ENCODE measurements at places on chromosomes 5 and 9. TPM values are rescaled to one million over a fixed set of nuclear protein-coding genes. Genes with fewer than 3 reads are reported as not detected.

DNA sequence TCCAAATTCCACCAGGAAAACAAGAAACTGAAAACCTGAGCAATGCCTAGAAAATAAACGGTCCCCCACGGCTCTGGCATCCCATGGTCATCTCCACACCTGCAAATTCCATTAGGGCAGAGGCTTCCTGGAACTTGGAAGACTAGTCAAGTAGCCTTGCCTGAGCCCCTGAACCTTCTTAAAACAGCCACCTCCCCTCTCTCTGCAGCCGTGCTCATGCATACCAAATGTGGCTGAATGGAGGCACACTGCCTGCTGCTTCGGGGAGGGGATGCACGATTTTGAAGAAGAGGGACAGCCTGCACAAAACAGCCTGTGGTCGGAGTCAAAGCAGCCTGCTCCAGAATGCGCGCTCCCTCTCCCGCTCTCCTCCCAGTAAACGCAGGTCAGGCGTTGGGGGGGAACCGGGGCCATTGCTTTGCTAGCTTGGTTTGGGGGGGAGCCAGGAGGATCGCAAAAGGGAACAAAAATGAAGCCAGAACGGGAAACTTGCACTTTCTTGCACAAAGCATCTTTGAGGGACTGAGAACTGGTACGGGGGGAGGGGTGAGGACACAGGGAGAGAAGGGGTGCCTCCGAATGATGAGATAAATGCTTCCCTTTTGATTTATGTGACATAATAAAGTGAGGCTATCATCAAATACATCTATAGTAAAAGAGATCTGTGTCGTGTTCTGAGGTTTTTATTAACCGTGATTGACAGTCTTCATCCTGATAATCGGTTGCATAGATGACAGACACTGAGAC lies at the start of gene TRPM3:
TRPM3 (minus strand) TSS at position 347 of the 747 bp plus-strand sequence; CDS start at position 80, 267 bp downstream.
- H3K27ac ChIP-seq: no peak within 1 kb of the TSS
- no peak within 1 kb of the TSS for H3K4me3 ChIP-seq
- no peak for DNase-seq
- H3K36me3 ChIP-seq: no peaks in the 10 kb centered on the region

- H3K27ac ChIP-seq: no peak overlapping the region
- H3K36me3 ChIP-seq: no peaks in the 10 kb centered on the region
- DNase-seq: no peak
- H3K4me3 ChIP-seq: no peak overlapping the region
- no peaks in the 10 kb centered on the region for H3K27me3 ChIP-seq
- no peaks in the 10 kb centered on the region for H3K4me1 ChIP-seq
Measured at GRCh38 chr9:81673310-81673709, 16.0 kb downstream of the TLE1 start.

DNA sequence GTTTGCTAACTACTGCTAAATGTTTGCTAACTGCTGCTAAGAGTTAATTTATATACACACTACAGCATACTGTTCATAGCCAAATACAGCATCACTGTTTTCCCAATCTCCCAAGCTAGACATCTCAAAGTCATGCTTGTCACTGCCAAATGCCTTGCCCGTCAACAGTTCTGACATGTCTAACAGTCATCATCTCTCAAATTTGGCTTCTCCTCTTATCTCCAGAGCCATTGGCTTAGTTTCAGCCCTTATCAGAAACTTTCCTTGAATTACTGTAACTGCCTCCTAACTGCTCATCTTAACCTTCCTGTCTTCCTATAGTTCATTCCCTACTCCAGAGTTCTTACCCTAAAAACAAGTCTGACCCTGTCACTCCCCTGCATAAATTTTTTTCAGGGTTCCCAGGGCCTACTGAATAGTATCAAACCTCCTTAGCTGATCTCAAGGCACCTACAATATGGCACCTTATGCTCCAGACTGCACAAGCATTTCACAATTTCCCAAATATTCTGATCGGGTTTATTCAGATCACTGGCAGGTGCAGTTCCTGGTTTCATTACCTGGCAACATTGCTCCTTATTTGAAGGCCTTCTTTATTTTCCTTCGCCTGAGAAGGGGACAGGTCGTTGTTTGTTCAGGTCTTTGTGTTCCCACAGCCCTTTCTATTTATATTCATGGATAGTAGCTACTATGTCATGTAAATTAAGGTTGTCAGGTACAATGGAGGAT lies 55.9 kb upstream of the ANKRD55 start:
- H3K27ac ChIP-seq: no peak overlapping the region
- H3K27me3 ChIP-seq: no peaks in the 10 kb centered on the region
- no peak for DNase-seq

GRCh38 chr9:113482991-113483675 lies 19.6 kb downstream of the RGS3 start:
- peaks cover 4% of the 10 kb centered on the region for H3K36me3 ChIP-seq
- no peak for DNase-seq
- no peak overlapping the region for H3K27ac ChIP-seq
- H3K4me1 ChIP-seq: no peaks in the 10 kb centered on the region
- H3K4me3 ChIP-seq: no peak overlapping the region

GRCh38 chr9:108525186-108525585 lies 330.6 kb downstream of the ACTL7B start:
- H3K4me1 ChIP-seq: no peaks in the 10 kb centered on the region
- H3K27ac ChIP-seq: no peak overlapping the region
- H3K4me3 ChIP-seq: no peak overlapping the region

GRCh38 chr5:58606064-58606463 lies 23.2 kb downstream of the RAB3C start:
- no peak for DNase-seq

- peaks cover 40% of the 10 kb centered on the region for H3K27me3 ChIP-seq
- no peak overlapping the region for H3K27ac ChIP-seq
- DNase-seq: no peak
- H3K36me3 ChIP-seq: no peaks in the 10 kb centered on the region
Measured at GRCh38 chr5:1727571-1727970, 72.1 kb downstream of the MRPL36 start.

DNA sequence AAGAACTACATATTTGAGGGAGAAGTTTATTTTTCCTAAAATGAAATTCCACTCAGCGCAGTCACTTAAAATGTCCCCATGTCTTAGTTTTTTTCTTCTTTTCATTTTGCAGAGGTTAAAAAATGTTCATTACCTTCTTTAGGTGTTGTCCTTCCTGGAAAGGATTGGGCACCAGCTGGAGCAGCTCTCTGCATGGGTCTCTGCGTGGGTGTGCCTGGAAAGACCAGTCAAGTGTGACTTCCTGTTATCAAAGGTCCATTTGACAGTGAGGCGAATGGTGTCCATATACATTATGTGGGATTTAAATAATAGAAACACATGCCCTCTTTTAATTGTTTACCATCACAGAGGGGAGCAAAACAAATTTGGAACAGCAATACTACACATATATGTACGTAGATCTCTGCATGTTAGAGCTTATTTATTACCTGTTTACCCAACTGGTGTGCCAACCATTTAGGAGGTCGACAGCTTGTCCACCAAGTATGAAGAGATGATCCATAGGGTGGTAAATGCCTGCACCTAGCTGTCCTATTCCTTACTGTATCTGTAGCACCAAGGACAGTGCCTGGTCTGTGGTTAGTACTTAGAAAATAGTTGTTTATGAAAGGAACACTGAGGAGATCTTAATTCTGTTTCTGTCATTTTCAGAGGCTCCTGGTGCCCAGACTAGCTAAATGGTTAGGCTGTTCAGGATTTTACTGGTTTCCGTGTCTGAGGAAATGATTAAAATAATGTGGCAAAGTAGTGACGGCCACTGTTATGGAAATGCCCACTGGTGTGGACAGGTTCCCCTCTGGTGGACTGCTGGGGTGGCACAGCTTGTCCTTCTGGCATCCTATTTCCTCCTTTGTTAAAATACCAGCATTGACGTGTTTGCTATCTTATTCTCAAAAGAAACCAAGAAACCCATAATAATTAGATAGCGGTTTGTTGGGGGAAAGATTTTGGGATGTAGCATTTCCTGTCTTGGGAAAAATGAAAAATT lies 200.4 kb downstream of the MAST4 start:
- no peaks in the 10 kb centered on the region for H3K27me3 ChIP-seq
- no peak for DNase-seq
- H3K27ac ChIP-seq: no peak overlapping the region
- no peaks in the 10 kb centered on the region for H3K36me3 ChIP-seq

CARD6 gene
- total RNA-seq: 3.4 TPM

ABO gene
- 0.14 TPM for total RNA-seq

PCDHA12 gene
- under 0.01 TPM for total RNA-seq
